Aorta (tissue), 5 donors: ENCODE measurements at places on chromosomes 12 and 14. TPM values are rescaled to one million over a fixed set of nuclear protein-coding genes. Genes with fewer than 3 reads are reported as not detected.

DNA sequence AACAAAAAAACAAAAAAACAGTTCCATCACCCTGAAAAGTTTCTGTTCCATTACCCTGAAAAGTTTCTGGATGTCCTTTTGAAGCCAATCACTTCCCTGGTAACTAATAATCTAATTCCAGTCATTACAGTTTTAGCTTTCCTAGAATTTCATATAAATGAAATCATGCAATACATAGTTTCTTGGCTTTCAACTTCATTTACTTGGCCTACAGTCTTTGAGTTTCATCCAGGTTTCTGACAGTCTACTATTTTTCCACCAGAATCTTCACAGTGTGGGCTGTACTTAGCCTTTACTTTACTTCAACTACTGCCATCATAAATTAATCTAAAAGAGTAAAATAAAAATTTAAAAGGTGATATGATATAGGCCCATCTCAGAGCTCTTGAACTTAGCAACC is 55.5 kb downstream of the RPS6KA5 start:
- no peak for DNase-seq

DNA sequence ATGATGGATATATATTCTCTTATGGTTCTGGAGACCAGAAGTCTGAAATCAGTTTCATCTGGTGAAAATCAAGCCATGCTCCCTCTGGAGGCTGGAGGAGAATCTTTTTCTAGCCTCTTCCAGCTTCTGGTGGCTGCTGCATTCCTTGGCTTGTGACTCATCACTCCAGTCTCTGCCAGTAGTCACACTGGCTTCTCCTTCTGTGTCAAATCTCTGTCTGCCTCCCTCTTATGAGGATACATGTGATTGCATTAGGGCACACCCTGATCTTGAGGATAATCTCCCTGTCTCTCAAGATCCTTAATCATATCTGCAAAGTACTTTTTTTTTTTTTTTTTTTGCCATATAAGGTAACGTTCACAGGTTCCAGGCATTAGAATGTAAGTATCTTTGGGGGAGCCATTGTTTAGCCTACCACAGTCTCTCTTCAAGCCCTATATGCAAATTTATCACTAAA is 17.7 kb downstream of the DNAL1 start:
- peak; percentile 62 for DNase-seq

DNA sequence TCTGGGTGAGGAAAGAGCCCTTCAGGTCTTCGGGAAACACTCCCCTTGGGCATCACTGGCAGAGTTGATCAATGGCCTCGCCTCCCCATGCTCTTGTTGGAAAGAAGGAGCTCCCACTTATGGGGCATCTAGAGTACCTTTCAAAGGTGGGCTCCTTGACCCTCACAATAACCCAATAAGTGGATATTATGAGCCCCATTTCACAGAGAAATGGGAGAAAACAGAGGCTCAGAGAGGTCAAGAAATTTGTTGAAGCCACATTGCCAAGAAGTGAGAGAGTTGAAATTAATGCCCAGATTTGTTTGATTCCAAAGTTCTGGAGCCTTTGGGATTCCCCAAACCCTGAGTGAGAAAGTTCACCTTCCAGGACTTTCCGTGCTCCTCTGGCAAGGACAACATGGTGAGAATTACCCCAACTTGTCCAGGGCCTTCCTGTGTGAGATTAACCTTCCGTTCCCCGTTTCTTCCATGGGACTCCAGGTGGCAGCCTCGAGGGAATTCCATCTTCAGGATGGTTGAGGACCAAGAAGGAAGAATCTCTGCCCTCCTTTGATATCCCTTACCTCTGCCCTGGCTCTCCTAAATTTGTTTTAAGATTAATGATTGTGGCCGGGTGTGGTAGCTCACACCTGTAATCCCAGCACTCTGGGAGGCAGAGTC is 7.5 kb upstream of the CHD4 start:
- no peak for DNase-seq

DNA sequence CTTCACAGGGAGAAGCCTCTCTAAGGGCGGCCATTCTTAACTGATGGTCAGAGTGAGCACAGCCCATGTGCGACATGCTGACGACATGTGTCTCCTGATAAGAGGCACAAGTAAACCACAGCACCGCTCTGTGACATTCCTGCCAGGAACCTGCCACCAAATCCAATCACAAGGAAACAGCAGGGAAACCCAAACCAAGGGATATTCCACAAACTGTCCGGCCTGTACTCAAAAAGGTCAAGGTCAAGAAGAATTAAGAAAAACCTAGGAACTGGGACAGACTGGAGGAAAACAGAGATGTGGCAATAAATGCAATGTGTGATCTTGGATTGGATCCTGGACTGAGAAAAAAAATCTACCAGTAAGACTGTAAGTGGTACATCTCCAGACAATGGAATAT is 91.9 kb downstream of the SYNE3 start:
- DNase-seq: no peak

- peak; percentile 88 for DNase-seq
These were observed 39.8 kb downstream of the SLC24A4 start for GRCh38 chr14:92362781-92363235.

- DNase-seq: peak; percentile 64
These were observed 48.7 kb upstream of the LALBA start for GRCh38 chr12:48618541-48618940.

- no peak for DNase-seq
These were observed 74.8 kb upstream of the MGAT4C start for GRCh38 chr12:86331012-86331411.

GRCh38 chr14:98622208-98623051 is 649.6 kb downstream of the BCL11B start:
- no peak for DNase-seq

GRCh38 chr12:92186038-92186470 is 40.4 kb upstream of the BTG1 start:
- no peak for DNase-seq

- no peak for DNase-seq
These were observed 32.0 kb upstream of the SIX1 start for GRCh38 chr14:60681271-60681670.

- DNase-seq: peak; percentile 91
These were observed 21.4 kb downstream of the B4GALNT3 start for GRCh38 chr12:480831-481816.

DNA sequence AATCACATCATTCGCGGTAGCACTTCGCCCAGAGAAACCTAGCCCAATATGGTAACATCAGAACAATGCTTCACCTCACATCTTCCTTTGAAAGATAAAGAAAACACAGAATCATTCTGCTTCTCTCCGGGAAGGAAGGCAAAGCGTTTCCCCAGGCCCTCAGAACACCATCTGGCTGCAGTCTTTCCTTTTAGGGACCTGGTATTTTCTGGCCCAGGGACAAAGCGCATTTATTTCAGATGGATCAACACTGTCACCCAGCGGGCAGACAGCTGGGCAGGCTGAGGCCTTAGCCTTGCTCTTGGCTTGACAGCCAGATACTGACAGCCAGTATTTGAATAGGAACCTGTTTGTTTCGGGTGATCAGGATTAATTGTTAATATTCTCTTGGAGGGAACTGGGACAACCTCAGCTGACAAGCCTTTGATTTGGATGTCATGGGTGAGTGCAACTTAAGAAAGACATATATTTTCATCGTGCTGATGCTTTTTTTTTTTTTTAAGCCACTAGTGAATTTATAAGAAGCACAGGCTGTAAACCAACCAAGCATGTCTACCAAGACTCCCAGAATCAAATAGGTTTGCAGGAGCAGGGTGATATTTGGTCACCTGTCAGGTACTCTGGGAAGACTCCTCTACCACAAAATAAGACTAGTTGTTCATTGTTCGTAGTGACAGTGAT is 118.9 kb downstream of the VEZT start:
- DNase-seq: peak; percentile 71

The PIWIL1 gene
- polyA plus RNA-seq: not detected

The ESPL1 gene
- polyA plus RNA-seq: 2.5 TPM

The HOXC10 gene
- polyA plus RNA-seq: 3.6 TPM

The KRT82 gene
- not detected for polyA plus RNA-seq

The UBC gene
- polyA plus RNA-seq: 667 TPM

The LTB4R2 gene
- polyA plus RNA-seq: 0.95 TPM

The CLEC4C gene
- not detected for polyA plus RNA-seq

The MAP3K9 gene
- 0.63 TPM for polyA plus RNA-seq

The TAS2R20 gene
- polyA plus RNA-seq: 0.49 TPM

The KLRB1 gene
- not detected for polyA plus RNA-seq
